ENCODE measurements at places on chromosomes 12 and 14. TPM values are rescaled to one million over a fixed set of nuclear protein-coding genes. Genes with fewer than 3 reads are reported as not detected.

DNA sequence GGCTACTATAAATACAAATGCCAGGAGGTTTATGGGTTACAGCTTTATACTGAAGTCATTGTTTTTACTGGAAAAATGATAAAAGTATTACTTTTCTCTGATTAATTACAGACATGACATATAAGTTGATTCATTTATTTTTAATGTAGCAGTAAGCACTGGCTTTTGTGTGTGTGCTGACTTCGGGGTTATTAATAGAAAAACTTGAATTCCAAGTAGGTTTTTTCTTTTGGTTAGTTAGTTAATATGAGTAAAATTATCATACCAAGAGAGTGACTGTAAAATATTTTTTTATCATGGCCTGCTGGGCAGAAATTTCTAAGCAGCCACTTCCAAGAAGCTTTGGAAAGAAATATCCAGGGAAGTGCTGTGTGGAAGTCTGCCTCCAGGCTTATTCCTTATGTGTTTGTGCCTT, 56.4 kb downstream of the IFT81 start:
- DNase-seq = no peak

MYL2 gene
- total RNA-seq = not detected

P2RX2 gene
- not detected for total RNA-seq

GRCh38 chr12:113135178-113136127, at the start of gene RASAL1:
TSS of gene RASAL1 (minus strand) at chr12:113135761. CDS start at chr12:113135462, 299 bp downstream.
- DNase-seq = no peak

HOXC9 gene
- total RNA-seq = 9.9 TPM

DNA sequence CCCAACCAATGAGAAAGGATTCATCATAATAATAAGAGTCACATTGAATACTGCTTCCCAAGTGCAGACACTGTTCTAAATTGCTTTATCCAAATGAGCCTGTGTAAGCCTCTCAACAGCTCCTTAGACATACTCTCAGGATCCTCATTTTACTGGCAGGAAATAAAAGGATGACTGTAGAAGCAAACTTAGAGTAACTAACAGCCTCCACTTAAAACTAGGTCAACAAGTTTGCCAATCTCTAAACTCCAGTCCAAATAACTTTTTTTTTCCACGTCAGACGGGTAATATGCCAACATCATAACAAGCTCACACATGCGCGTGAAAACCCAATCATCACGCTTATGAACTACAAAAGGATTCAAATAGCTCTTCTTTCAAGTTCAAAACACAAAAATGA, 15.3 kb upstream of the DPF3 start:
- no peak for DNase-seq

RNF212B gene
- not detected for total RNA-seq

All from epithelial cell of proximal tubule (primary cell).